ENCODE measurements at places on chromosomes 11 and 22.

- DNase-seq = no peak
These were observed 15.5 kb downstream of the RAB30 start for GRCh38 chr11:83056204-83056603.

DNA sequence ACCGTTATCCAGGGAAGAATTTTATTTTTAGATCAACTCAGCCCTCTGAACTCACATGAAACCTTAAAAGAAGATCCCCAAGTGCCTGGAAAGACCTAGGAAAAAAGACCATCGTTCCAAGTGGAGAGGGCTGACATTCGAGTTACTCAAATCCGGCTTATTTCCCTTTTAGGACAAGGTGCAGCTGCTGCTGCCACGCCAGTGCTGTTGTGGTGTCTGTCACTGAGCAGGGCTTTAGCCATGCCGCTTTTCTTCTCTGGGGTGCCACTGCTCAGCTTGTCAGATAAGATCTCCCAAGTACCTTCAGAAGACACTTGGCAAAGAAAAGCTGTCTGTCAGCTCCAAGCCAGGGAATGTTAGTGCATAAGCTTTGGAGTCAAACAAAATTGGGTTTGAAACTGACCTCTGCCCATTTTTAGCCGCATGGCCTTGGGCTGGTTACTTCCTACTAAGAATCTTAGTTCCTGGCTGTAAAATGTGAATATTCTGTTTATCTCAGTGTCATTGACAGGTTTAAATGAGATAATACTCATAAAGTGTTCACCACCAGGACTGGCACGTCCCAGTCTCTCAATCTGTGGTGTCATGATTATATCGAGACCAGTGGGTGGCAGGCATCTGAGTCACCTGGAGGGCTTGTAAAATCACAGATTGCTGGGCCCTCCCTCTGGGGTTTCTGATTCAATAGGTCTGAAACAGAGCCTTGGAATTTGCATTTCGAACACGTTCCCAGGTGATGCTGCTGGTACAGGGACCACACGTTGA, 117.5 kb downstream of the PKNOX2 start:
- no peak for DNase-seq

- DNase-seq = no peak
These were observed 23.4 kb downstream of the LRRC55 start for GRCh38 chr11:57205041-57205641.

DNA sequence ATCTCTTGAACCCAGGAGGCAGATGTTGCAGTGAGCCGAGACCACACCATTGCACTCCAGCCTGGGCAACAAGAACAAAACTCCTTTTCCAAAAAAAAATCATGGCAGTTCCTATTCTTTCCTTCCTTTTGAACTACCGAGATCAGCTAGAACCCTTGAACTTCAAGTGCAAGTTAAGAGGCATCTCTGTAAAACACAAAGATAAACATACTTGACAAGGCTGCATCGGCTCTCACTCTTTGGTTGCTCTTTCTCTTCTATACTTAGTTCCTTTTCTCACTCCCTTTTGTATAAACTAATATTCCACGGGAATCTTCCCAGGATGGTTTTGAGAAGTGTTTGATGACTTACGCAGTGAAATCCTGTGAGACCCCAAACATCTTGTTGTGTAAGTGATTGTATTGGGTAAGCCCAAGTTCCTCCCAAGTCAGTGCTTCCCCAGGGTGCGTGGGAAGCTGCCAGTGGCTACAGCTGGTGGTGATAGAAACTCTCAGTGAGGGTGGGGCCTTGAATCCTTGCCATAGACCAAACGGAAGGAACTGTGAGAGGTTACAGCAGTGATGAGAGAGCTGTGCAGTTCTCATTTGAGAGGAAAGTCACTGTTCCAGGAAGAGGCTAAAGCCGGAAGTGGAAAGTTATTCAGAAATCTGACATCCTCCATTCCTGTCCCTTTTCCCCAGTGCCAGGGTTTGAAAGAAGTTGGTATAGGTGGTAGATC, 24.1 kb upstream of the CDC42EP2 start:
- DNase-seq = no peak

GRCh38 chr11:34850334-34850733, 65.8 kb downstream of the APIP start:
- DNase-seq = no peak

DNA sequence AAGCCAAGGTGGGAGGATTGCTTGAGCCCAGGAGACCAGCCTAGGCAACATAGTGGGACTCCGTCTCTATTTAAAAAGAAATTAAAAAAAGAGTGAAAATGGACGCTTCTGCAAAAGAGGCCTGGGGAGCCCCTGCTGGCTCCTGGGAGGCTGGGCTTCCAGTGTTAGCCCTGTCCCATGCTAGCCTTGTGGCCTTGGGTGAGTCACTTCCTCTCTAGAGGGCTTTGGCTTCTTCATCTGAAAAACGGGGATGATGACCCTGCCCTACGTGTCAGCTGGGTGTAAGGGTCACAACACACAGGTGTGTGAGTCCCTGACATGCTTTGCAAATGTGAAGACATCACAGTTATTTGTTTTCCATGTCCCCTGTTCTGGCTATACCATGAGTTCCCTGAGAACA, 32.8 kb downstream of the FAM227A start:
- no peak for DNase-seq

DNA sequence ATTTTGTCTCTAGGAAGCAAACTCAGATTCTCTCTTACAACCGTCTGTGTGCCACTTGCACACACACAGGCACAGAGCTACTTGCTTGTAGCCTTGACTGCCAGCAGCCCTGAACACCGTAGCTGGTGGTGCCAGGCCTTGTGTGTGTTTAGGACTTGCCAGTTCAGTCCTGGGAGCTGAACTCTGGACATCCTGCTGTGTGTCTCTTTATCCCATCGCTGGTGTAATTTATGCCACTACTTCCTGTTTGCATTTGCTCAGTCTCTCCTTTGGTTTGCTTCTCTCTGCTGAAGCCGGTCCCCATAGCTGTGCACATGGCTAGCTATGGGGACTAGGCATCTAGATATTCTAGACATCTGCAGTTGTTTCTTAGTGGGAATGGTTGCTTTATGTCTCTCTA, 24.0 kb downstream of the MARK2 start:
- no peak for DNase-seq

GRCh38 chr11:61826930-61827570, 1.1 kb upstream of the FADS2 start:
- no peak for DNase-seq

DNA sequence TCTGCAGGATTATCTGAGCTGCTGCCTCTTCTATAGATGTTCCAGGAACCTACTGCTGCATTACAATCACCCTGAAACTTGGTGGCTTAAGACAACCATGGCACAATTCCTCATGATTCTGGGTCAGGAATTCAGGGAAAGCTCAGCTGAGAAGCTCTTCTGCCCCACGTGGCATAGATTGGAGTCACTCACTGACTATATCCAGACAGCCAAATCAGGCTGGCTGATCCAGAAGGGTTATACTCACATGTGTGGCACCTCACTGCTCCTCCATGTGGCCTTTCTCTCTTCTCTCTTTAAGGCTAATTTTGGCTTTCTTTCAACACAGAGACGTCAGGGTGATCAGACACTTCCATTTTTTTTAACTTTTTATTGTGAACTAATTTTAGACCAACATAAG, 125.5 kb downstream of the BBOX1 start:
- DNase-seq = no peak

DNA sequence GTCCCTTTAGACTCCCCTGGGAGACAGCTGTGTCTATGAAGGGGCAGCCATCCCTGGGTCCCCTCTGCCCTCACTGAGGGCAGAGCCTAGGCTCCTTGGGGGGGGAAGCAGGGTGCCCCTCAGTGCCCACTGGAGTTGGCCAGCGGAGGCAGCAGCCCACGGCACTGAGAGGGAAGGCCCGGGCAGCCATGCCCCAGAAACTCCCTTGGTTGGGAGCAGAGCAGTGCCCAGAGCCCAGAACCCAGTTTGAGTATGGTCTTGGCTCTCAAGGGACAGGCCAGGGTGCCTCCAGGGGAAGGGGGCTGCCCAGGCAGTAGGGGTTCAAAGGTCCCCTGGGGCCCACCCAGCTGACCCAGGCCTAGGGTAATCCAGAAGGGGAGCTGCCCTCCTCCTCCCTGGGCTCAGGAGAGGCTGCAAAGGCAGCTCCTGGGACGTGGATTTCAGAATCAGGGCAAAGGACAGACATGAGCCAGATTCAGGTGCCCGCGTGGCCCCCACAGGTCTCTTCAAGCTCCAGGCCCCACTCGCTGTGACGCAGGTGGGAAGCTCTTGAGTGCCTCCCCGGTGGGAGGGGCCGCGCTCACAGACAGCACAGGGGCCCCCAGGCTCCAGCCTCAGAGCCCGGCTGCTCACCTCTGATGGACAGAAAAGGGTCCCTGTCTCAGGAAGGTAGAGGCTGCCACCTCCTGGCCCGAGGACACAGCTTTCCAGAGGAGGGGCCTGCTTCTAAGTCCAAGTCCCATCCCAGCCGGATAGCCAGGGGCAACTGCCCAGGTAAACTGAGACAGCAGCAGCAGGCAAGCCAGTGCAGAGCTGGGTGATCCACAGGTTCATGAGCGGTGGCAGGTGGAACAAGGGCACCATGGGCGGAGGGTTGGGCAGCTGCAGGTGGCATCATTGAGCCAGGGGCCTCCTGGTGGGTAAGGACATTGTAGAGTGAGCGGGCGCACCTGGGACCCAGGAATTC, 2.6 kb downstream of the C11orf21 start:
- DNase-seq = no peak

DNA sequence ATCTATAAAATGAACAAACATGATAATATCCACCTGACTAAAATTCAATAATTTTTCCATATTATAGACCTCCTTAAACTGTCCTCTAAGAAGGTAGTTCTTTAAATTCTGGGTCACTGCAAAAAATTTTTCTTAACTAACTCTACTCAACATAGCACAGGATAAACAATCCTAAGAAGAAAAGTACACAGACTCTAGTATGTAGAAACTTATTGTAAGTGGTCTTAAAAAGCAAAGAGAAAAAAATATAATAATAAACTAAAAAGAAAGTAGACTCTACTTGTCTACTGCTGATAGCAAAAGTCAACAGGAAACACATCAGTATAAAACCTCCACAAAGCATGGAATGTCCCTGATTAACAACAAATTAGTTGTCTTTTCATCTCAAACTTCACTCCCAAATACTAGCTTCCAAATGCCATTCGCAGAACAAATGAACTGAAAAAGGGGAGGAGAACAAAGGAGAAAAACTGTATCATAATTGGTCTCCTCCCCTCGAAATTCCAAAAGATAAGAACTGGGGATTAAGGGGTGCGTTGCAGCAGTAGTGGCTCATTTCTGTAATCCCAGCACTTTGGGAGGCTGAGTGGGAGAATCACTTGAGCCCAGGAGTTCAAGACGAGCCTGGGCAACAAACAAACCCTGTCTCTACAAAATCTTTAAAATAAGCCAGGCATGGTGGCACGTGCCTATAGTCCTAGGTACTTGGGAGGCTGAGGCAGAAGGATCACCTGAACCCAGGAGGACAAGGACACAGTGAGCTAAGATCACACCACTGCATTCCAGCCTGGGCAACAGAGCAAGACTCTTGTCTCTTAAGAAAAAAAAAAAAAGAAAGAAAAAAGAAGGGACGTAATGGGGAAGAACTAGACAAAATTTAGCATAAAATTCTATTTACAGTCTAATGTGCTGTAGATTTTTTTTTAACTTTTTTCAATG, 6.5 kb downstream of the FCHSD2 start:
- DNase-seq = no peak

GRCh38 chr22:17806437-17806836, 32.2 kb upstream of the BID start:
- no peak for DNase-seq

- no peak for DNase-seq
These were observed 227.9 kb upstream of the GRIA4 start for GRCh38 chr11:105381941-105382340.

DNA sequence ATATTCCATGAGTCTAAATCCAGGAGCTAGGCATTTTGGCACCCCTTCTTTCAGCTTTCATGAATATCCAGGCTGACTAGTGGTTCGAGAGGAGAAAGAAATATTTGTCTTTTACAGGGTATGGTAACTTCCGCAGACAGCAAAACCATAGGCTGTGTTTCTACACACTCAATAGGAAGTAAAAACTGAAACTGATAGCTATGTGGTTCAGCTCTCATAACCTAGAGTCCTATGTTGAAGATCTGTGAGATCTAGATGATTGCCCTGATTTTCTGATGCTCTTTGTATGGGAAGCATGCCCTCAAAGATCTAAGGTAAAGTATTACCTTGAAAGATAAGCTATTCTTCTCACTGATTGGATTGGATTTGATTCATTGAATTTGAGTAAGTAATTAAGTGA, 118.3 kb downstream of the CD44 start:
- no peak for DNase-seq

- DNase-seq = no peak
These were observed 20.3 kb upstream of the PHF21A start for GRCh38 chr11:46141597-46141996.
